ENCODE measurements at places on chromosomes 3 and 15.

DNA sequence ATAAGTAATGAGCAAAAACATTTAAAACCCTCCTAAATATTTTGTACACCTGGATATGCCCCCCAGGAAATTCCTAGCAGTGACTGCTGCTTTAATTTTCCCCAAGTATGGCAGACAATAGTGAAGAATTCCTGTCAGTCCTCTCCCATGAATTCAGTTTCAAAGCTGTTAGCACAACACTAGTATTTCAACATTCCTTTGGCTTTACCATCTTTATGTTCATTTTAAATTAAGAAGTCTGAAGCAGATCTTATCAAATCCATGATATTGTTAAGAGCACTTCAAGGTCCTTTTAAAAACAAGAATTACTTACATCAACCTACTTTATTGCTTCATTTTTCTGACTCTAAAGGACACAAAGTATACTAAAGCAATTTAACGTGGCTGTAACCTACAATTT, 28.8 kb upstream of the CDIN1 start:
- DNase-seq: no peak

DNA sequence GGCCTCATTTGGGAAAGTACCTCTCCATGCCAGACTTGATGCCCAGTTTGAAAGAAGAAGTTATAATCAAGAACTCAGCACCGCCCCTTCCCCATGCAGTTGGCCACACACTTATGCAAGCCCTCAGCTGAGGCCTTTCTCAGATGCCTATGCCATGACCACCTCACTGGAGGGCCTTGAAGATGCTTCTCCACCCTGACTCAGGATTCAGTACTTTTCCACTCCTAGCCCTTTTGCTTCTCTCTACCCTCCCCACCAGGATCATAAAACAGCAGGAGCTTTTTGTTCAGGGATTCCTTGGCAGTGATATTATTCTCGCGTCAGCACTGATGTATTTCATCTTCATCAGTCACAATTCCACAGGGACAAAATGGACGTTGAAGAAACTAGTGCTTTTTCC, 313.5 kb downstream of the PYDC2 start:
- no peak for DNase-seq

- no peak for DNase-seq
Measured at GRCh38 chr3:56421205-56421604, 47.1 kb downstream of the ERC2 start.

- no peak for DNase-seq
Measured at GRCh38 chr3:42157540-42158538, 66.7 kb downstream of the TRAK1 start.

GRCh38 chr3:85426121-85426520, 467.3 kb downstream of the CADM2 start:
- no peak for DNase-seq

- no peak for DNase-seq
Measured at GRCh38 chr15:68499620-68500312, 67.8 kb upstream of the ITGA11 start.

DNA sequence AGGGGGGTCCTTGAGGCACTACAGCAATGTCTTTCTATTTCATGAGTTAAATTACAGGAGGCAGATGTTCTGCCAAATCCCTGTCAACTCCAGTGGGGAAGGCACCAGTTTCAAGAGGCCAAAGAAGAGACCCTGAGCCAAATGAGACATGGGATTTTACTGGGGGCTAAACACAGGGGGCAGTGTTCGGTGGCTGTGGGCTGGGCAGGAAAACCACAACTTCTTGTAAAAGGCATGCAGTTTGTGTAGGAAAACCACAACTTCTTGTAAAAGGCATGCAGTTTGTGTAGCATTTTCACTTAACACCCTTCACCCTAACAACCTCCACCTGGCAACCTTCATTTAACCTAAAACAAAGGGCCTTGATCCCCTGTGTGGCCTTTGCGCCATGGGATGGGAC, 61.0 kb downstream of the POLR2M start:
- no peak for DNase-seq

- DNase-seq: no peak
Measured at GRCh38 chr3:10772271-10773161, 43.5 kb upstream of the SLC6A11 start.

DNA sequence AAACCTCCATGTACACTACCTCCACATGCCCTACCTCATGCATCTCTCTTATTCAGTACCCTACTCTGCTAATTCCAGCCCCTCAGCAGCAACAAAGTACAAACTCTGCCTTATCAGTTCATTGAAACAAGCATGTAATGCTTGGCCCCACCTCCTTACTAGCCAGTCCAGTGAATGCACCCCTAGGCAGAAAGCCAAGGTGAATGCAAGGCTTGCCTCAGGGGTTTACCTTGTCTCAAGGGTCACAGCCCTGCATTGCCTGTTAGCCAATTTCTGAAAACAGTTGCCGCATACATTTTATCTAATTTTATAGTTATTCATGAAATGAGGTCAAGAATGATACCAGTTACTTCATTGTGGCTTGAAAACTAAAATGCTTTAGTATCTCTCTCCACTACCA, 576.4 kb downstream of the FHIT start:
- DNase-seq: no peak

- no peak for DNase-seq
Measured at GRCh38 chr3:197149-197827, 725 bp downstream of the CHL1 start.

- no peak for DNase-seq
Measured at GRCh38 chr3:95424279-95424678, 1361.4 kb downstream of the NSUN3 start.

DNA sequence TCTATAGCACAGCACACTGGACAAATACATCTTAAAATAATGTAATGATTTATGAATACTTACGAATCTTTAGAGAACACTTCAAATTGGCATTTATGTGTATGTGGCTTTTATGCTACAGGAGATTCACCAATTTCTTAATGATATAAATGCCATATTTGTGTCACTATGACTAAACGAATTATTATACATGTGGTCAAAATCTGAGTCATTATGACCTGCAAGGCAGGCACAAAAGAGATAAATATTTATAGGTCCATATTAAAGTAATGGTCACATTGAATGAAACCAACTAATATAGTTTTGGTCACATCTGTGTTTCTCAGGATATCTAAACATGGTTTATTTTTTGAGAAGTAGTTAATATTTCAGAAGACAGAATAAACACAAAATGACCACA, 232.3 kb upstream of the SEMA6D start:
- DNase-seq: no peak

GRCh38 chr15:32657198-32657883, 15.8 kb downstream of the SCG5 start:
- no peak for DNase-seq

- DNase-seq: no peak
Measured at GRCh38 chr3:152405915-152406802, 137.4 kb downstream of the MBNL1 start.

DNA sequence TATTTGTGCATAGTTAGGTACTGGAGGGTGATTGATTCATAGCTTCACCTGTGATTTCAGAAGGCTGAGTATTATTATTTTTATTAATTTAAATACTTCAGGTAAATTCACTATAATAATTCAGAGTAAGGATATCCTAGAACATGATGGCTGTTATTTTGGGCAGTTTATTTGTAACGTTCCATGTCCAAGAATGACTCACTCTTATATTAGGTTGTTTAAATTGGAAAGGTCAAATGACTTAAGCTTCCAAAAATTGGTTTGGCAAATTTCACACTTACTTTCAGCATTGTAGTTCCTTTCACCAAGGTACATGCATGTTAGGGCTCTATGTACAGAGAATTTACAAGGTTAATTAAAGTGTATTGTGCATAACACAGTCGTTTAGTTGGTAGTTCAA, 120.2 kb downstream of the EPHA3 start:
- DNase-seq: no peak

DNA sequence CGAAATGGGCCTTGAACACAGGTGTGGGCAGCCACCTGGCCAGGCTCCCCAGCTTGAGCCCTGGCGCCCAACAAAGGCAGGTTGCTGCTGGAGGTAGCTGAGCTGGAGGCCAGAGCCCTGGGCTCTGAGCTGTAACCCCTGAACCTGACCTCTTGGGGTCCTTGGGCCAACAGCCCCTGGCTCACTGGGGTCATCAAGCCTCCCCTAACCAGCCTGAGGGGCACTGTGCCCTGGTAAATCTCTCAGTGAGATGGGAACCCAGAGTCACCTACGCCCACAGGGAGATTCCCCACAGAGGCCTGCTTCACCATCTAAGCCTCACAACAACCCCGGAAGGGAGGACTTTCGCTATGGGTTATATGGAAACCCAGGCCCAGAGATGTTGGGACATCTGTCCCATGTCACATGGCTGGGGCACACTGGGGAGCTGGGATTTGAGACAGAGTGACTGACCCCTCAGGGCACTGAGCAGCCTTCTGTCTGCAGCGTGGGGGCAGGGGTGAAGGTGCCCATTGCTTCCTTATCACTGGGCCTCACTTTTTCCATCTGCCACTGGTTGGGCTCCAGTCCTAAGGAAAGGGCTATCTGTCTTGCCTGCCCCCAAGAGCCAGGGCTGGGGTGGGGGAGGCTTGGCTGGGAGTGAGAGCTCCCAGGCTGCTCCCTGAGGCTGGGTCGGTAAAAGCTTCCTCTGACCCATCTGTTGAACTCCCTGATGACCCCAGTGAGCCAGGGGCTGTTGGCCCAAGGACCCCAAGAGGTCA, 59.1 kb downstream of the IQSEC1 start:
- no peak for DNase-seq

GRCh38 chr3:23669541-23670255, 136.1 kb upstream of the UBE2E1 start:
- no peak for DNase-seq
